ENCODE measurements at places on chromosomes 5 and 9. TPM values are rescaled to one million over a fixed set of nuclear protein-coding genes. Genes with fewer than 3 reads are reported as not detected.

DNA sequence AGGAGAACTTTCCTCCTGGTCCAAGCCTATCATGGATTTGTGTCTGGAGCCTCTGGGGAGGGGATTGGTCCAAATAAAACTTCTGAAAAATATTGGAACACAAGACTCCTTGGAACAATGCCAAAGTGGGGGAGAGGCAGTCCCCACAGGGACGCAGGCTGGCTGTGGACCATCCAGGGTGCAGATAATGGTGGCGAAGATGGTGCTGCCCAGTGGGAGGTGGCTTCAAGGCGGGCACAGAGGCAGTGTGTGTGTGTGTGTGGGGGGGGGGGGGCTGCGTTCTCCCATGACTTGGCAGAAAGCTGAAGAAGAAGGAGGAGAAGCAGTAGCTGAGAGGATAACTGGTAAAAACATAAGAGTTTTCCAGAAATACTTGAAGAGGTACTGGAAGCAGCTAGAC, 186.4 kb downstream of the MELK start:
- DNase-seq, result no peak

DNA sequence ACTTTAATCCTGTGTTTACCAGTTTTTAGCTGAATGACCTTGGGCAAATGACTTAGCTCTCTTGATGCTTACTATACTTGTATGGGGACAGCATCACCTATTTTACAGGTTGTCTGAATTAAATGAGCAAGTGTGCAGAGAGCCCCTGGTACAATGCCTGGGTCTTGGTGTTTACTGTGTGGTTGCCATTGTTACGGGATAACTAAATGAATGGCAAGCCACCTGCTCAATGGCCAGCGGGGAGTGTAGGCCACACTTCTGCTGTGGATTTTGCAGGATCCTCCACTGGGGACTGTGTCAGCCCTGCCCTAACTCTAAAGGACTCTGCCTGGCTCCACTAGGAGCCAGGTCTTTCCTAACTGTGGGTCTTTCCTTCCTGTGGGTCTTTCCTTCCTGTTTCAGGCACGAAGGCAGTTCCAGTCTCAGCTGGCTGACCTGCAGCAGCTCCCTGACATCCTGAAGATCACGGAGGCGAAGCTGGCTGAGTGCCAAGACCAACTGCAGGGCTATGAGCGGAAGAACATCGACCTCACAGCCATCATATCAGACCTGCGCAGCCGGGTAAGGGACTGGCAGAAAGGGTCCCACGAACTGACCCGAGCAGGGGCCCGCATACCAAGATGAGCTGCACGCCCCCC, 10.3 kb upstream of the GLE1 start:
- DNase-seq, result peak; percentile 74

DNA sequence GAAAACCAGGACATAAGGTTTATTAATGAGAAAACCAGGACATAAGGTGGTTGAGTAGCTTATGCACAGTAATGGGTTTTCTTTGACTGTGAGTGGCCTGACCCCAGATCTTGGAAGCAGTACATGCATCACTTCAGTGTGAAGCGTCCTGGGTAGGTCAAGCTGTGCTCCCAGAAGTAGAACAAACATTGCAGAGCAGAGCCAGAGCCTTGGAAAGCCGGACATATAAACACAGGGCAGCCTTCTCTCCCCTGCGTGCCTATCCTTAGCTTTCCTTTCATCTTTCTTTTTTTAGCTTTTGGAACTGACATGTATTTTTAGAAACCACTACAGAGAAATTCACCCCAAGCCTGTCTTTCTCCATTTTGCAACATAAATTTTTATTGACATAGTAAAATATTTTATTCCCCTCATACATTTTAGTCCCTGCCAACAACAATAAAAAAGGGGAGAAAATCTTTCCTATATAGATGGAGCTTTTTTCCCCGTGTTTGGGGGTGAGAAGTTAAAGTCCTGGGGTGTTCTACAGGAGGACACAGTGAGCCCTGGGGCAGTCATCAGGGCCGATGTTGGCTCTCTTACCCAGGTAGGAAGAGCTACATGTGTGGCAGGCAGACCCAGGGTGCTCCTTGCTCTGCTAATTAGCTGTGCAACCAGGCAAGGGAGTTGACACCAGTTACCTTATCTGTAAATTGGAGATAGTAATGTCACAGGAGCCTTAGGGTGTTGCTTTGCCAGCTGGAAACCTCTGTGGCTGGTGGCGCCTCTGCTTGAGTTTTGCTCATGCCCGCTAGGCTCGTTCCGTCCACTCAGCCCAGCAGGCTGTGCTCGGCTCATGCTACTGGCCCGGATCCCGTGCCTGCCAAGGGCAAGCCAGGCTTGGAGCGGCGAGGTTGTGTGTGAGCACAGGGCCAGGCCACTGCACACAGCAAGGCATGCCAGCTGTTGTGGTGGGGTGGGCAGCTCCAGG, 389.6 kb downstream of the KDM4C start:
- DNase-seq, result no peak

GRCh38 chr5:84602371-84602771, 217.7 kb upstream of the EDIL3 start:
- DNase-seq, result no peak

Gene PCDHB7
- total RNA-seq, result 4.6 TPM

Gene SGCD
- 6.2 TPM for total RNA-seq

DNA sequence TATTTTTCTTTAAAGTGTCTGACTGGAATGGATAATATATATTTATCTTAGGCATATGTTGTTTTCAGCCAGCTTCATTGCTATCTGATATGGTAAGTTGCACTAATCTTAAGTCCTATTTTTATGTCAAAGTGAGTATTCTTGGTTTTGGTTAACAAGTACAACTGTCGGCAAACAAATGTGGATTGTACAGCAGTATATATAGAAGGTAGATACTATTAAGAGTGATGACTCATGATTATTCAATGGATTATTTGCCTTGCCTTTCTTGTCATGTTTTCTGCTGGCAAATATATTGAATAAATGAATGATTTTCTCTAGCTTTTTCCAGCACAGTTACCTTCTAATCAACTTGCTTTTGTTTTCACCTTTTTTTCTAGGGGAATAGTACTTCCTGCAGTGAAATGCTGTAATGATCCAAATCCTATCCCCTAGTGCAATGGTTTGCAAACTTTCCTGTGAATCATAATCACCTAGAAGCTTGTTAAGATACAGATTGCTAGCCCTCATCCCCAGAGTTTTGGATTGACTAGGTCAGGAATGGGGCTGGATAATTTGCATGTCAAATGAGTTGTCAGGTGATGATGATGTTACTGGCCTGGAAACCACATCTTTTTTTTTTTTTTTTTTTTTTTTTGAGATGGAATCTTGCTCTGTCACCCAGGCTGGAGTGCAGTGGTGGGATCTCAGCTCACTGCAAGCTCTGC, 60.8 kb upstream of the ARRDC3 start:
- DNase-seq, result no peak

DNA sequence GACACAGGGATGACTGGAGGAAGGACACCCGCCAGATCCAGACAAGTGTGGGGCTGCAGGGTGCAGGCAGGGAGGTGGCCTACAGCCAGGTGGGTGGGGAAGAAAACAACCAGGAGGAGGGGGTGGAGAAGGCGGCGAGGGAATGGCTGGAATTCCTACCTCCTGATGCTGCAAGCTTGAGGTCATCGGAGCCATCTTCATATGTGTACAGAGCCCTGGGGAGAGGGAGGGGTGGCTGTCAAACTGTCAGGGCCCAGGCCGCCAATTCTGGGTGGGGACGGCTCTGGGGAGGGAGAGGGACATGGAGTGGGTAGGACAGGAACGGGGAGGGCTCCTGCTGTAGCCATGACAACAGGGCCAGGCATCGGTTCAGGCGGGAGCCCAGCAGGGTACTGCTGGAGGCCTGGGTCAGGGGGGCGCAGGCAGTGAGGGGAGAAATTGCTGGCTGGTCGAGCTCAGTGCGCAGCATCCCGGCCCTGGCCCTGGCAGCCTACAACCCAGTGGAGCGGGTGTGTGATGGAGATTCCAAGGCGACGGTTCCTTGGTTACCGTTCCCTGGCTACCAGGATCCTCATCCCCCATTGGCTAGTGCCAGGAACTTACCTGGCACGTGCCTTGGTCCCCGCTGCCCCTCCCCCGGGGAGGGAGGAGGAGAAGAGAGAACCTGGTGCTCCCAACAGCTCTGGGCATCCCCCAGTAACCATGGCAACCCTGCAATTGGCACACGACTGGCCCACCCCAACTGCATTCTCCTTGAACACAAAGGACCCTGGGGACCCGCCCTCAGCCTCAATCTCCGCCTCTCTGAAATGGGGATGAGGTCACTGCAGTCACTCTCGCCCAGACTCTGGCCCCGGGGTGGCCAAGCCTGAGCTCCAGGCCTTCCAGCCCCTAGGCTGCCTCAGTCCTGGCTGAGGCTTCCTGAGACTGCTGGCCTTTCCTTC, 4.5 kb downstream of the DBN1 start:
- DNase-seq, result no peak

DNA sequence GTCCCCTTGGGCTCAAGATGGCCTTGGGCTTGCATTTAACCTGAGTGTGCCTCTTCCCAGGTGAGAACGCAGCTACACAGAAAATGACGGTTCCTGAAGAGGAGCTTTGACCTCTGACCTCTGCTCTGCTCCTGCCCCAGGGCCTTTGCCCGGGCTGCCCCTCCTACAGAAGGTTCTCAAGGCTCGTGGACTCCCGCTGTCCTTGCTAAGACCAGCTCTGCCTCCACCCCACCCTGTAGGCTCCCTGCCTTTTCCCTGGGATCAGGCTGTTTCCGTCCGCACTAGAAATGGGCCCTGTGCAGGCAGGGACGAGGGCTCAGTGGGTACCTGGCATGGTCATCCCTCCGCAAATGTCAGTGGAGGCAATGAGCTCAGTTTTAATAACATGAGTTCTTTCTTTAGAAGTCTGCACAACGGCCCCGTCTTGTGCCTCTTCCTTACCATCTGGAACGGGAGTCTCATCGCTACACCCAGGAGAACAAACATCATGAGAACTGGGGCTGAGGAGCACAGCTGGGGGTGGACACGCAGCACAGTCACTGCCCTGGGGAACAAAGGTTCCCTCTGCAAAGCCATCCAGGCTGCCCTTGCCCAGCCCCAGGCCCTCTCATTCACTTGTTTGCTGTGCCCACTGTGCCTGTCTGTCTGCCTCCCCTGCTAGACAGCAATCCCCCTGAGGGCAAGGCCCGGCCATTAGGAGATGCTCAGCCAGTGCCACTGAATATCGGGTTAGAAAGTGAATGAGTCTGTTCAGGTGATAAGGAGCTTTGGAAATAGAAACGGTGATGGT, 26.7 kb upstream of the LPCAT1 start:
- DNase-seq, result no peak

- DNase-seq, result no peak
Measured at GRCh38 chr5:95238560-95239325, 46.2 kb downstream of the MCTP1 start.

DNA sequence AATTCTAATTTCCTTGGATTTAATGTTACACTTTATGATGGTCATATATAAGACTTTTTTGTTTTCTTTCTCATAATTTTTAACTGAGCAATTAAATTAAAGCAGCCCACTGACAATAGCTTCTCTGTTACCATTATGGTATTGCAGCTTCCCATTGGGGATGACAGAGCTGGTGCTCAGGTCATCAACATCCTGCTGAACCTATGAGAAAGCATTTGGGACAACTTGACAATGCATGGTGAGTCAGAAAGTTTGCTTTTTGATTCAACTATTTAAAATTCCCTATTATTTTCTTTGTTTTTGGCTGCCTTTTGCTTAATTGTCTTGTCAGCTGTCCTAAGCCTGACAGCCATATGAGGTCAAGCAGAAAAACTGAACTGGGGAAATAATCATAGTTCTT, 487.4 kb upstream of the RIOK2 start:
- no peak for DNase-seq

GRCh38 chr5:32406650-32407049, 37.9 kb downstream of the ZFR start:
- DNase-seq, result no peak

Gene OGN
- 92.5 TPM for total RNA-seq

Gene IFNK
- total RNA-seq, result not detected

Gene MACROH2A1
- total RNA-seq, result 293 TPM

All from breast epithelium (tissue), 4 donors.